ENCODE measurements at places on chromosomes 7 and 10.

GRCh38 chr7:80552031-80552694, 40.3 kb upstream of the GNAT3 start:
- DNase-seq: no peak

- no peak for DNase-seq
Observed at GRCh38 chr7:129843365-129843898, 109.3 kb downstream of the UBE2H start.

DNA sequence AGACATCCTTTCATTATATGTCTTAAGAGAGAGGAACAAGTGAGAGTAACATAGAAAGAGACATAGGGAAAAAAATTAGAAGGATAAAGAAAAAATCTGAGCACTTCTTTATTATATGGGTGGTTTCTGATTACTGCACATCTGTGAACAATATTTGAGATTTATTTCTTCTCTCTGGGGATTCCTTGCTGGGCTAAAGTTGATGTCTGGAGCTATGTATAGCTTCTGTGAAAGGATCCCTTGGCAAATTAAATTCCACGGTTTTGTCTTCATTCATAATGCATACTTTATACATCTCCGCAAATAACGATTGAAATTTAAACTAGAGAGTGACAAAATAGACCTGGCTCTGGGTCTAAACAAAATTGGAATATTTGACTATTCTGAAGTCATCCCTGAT, 232.2 kb upstream of the CTBP2 start:
- no peak for DNase-seq

- no peak for DNase-seq
Observed at GRCh38 chr10:6255548-6256061, 52.9 kb downstream of the PFKFB3 start.

DNA sequence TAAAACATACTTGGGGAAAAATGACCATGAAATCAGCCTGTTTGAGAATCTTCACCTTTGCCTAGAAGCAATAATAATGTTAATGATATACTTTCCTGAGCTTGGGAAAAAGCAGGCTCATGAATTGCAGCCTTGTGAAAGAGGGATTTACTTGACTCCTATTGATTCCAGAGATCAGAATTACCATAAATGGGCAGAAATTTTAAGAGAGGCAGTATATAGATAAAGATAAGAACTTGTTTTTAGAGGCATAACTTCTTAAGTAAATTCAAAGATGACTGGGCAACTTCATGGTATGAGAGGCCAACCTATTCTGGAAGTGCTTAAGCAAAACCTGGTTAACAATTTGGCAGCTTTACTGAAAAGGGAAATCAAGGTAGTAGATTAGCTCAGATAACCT, 225.4 kb downstream of the HPSE2 start:
- no peak for DNase-seq

GRCh38 chr10:20166096-20166675, 350.0 kb downstream of the PLXDC2 start:
- DNase-seq: no peak

- no peak for DNase-seq
Observed at GRCh38 chr10:77293773-77294172, 343.8 kb downstream of the KCNMA1 start.

DNA sequence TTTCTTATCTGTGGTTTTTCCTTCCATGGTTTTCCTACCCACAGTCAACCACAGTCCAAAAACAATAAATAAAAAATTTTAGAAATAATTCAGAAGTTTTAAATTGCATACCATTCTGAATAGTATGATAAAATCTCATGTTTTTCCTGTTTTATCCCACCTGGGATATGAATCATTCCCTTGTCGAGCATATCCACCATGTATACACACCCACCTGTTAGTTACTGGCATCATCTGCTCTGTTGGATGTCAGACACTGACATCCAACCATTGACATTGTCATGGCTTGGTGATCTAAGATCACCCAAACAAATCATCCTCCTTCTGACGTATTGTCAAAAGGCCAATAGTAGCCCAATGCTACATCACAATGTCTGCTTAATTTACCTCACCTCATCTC, 749.8 kb downstream of the TNS3 start:
- no peak for DNase-seq

- DNase-seq: no peak
Observed at GRCh38 chr10:79488336-79488735, 24.0 kb upstream of the EIF5AL1 start.

GRCh38 chr7:112052498-112052897, 153.7 kb downstream of the DOCK4 start:
- no peak for DNase-seq

DNA sequence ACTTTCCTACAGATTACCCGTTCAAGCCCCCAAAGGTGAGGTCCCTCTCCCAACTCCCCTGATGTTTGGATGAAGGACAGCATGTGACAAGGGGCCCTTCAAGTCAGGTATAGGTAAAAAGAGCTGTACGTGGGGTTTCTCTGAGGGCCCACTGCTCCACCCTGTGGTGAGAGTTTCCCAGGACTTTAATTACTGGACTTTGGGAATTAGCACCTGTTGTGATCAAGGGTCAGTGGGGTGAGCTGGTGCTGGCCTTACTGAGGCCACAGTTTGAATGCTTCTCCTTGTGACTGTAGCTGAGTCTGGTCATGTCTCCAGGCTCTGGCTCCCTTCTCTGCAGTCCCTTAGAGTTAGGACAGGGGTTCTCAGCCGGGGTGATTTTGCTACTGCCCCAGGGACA, 16.8 kb downstream of the UBE2D4 start:
- DNase-seq: no peak

- peak; percentile 34 for DNase-seq
Observed at GRCh38 chr10:70513848-70514309, 35.3 kb downstream of the PALD1 start.

DNA sequence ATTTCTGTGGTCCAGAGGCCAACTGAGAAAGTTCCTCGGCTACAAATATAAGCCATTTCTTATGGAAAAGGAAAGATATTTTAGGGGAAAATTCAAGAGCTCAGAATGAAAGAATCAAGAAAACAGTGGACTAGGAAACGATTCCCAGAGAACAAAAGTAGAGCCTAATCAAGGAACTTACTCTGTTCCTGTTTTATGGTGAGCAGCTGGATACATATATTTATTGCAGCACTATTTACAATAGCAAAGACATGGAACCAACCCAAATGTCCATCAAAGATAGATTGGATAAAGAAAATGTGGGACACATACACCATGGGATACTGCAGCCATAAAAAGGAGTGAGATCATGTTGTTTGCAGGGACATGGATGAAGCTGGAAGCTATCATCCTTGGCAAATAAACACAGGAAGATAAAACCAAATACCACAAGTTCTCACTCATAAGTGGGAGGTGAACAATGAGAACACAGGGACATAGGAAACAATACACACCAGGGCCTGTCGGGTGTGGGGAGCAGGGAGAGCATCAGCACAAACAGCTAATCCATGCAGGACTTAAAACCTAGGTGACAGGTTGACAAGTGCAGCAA, 298.7 kb downstream of the THSD7A start:
- DNase-seq: no peak

All from activated naive CD4-positive, alpha-beta T cell treated with Interleukin-2 at 50 U/mL for 16 hours (primary cell).